ENCODE measurements at places on chromosomes 4 and X. TPM values are rescaled to one million over a fixed set of nuclear protein-coding genes. Genes with fewer than 3 reads are reported as not detected.

The UGT2B10 gene
- total RNA-seq, result not detected

The MAB21L2 gene
- 0.70 TPM for total RNA-seq

The RNF212 gene
- total RNA-seq, result 0.29 TPM

The TBX22 gene
- total RNA-seq, result not detected

The NDST4 gene
- not detected for total RNA-seq

The IDUA gene
- total RNA-seq, result 32.3 TPM

The SFRP2 gene
- not detected for total RNA-seq

The CHM gene
- 21.5 TPM for total RNA-seq

The TRIM61 gene
- total RNA-seq, result not detected

The OGT gene
- 50.8 TPM for total RNA-seq

The P2RY4 gene
- not detected for total RNA-seq

The TRPC3 gene
- total RNA-seq, result not detected
